ENCODE measurements at places on chromosomes 3 and 15.

- no peak for DNase-seq
Measured at GRCh38 chr3:72237679-72238009, 452.7 kb upstream of the PROK2 start.

GRCh38 chr3:99957151-99957796, 139.6 kb downstream of the CMSS1 start:
- no peak for DNase-seq

- no peak for DNase-seq
Measured at GRCh38 chr3:52243791-52244628, 1.5 kb upstream of the PPM1M start.

DNA sequence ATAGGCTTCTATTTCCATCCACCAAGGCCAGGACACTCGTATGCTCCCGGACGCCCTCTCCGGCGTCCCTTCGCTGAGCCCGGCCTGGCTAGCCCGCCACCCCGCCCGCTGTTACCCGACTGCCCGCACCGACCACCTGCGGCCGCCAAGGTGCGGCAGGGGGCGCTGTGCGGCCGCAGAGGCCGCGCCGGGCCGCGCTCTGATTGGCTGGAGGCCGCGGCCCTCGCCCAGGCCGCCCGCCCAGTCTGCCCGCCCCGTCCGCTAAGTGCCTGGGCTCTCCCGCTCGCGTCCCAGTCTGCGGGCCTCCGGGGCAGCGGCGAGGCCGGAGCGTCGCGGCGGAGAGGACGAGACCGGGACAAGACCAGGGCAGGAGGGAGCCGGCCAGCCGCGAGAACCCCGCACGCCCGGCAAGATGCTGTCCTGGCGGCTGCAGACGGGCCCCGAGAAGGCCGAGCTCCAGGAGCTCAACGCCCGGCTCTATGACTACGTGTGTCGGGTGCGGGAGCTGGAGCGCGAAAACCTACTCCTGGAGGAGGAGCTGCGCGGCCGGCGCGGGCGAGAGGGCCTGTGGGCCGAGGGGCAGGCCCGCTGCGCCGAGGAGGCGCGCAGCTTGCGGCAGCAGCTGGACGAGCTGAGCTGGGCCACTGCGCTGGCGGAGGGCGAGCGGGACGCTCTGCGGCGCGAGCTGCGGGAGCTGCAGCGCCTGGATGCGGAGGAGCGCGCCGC, at the start of gene SYNM:
SYNM (plus strand) TSS at position 293 of the 726 bp plus-strand sequence; CDS start at position 413, 120 bp downstream.
- DNase-seq: peak; percentile 55

DNA sequence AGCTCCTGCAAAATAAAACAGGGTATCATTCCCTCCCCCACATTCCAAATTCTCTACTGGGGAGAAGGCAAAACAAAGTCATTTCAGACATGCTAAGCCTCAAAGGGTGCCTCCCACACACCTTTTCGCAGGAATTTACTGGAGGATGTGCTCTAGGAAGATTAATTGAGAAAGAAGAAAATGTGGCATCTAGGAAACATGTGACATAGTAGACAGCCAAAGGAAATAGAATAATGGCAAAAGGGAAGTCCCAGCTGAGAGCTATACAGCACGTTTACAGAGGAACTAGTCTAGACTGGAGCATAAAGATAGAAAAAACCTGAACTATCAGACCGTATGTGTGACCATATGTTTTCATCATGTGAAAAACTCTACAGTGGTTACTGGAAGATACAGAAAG, 58.8 kb upstream of the MELTF start:
- DNase-seq: no peak

GRCh38 chr3:31404871-31405270, 127.9 kb upstream of the STT3B start:
- no peak for DNase-seq

DNA sequence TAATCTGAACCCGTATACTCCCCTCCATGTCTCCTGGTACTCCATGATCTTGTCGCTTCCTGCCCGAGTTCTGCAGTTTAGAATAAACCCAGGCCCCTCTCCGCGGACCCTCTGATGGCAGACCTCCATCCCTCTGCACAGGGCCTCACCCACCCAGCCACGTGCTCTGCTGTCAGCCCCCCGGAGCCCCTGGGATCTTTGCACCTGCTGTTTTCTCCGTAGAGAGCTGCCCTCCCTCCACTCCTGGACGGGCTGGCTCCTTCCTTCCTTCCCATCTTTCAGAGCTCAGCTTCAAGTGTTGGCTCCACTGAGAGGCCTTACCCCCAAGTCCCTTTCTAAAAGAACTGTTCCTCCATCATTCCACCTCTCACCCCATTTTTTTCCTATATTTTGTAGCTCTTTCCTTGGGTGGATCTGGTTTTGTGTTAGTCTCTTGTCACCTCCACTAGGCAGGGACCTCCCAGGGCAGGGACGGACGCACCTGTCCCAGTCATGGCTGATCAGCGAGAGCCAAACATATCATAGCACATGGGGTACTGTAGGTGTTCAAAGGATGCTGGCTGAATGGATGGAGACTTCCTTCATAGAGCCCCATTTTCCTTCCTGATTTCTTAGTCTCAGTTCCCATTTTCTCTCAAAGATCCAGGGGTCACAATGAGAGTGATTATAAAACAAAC, 106.6 kb downstream of the VGLL4 start:
- DNase-seq: no peak

GRCh38 chr3:86702381-86702958, 288.5 kb downstream of the VGLL3 start:
- DNase-seq: peak; percentile 2

GRCh38 chr3:187243933-187244524, 46.7 kb downstream of the RTP1 start:
- DNase-seq: no peak

GRCh38 chr3:29335438-29335837, 54.6 kb downstream of the RBMS3 start:
- peak; percentile 96 for DNase-seq

DNA sequence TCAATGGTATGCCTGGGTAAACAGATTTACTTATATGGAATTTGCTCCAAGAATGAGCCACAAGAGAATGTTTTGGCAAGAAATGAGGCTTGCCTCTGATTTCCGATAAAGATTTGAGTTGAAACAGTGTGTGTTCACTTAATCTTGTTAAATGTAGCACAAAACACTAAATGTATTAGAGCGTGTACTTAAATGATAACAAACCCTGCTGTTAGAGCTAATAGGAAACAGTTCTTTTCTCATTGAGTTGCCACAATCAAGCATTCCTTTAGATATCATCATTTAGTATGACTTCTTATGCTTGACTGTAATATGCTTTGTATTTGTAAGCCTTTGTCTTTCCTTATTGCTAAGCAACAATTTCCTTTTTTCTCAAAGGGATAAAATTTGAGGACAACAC, 353.6 kb upstream of the ZNF717 start:
- DNase-seq: no peak

DNA sequence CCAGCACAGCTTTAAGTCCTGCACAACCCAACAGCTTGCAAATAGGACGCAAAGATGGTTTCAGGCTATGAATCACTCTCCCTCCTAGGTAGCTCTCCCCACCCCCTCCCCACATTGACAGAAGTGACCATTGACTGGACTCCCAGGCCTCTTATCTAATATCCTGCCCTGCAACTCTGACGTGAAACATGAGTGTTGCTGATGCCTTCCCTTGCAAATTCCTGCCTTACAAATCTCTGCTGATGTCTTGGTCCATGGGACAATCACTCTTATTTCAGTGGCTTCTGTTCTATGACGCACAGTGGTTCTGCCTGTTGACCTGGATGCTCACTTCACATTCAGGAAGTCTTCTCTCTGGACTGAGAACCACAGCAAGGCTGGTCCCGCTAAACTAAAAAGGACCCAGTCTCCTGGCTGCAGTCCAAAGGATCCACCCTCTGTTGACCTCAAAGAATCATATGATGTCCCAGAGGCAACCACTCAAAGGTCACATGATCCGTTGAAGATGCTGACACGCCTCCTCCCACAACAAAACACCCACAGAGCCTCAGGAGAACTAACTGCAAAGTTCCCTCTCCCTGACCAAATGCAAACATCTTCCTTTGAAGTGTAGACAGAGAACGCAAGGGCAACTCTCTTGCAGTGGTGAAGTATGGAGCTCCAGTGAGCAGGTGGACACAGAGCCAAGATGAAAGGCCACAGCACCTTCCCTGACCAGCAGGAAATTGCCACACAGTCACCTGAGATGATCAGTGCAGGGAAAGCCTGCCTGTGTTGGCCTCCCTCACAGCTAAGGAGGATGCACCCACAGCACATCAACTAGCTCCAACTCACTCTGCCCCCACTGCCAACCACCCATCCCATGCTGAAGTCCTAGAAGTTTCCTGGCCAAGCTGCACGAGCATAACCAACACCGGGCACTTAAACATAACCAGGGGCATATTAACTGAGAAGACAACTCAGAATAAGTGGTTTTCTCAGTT, 112.3 kb downstream of the ADAMTS17 start:
- DNase-seq: no peak

- no peak for DNase-seq
Measured at GRCh38 chr15:74134387-74135027, 4.1 kb downstream of the ISLR2 start.

- no peak for DNase-seq
Measured at GRCh38 chr3:47411696-47412452, 31.1 kb downstream of the PTPN23 start.

DNA sequence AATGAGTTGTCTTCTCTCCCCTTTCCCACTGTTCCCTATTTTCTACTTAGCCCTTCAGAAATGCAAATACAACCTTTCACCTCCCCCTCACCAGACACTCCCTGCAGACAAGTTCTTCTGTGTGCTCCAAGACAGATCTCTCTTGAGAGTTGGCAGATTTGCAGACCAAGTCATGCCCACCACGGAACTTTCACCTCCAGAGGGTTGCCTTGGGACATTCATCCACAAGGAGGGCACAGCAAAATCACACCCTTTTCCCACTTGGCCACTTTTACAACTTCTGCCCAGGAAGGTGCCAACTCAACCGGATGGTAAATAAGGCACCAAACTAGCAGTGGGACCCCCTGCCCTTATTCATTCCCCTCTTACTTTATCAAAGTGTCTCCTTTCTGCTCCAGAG, 53.5 kb downstream of the SLC30A4 start:
- no peak for DNase-seq

Measured in LHCN-M2 (cell line).